ENCODE measurements at places on chromosomes 5 and 9.

DNA sequence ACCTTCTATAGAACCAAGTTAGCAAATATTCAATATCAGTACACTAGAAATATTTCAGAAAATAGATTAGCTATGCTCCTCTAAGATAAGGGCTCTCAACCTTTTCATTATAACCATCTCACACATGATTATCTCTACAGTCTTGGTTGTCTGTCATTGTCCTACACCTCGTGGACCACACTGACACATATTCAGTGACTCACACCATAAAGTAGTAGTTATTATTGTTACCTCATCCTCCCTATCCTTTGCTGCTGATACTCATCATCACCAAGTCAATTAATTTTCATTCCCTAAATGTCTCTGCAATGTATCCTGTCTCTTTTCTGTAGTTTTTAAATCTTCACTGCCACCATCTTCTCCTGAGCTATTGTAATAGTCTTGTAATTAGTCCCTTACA lies 1309.2 kb upstream of the C9orf72 start:
- no peak for DNase-seq

GRCh38 chr5:2903451-2904395 lies 152.2 kb upstream of the IRX2 start:
- DNase-seq, result no peak

DNA sequence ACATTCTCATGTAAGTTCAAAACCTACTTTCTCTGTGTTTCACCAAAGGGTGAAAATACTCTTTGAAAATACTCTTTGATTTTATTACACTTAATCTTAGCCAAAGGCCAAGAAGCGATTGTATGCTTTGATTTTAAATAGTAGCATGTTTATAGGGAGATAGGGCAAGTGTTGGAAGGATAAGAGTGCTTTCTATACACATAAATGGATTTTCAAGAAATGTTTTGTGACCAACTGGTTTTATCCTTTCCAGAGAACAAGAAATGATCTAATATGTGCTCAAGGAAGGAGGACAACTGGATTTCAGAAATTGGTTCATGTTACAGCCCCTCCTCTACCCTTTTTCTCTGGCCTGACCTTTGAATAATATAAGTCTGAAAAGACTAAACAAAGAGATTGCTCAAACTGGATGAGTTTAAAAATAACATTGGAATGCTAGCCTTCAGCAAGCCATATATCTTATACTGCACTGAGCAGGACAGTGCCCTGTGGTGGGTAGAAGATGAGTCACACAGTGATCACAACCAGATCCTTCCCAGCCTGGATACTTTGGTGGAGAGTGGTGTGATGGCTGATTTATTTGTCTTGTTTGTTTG lies 13.1 kb downstream of the PALM2AKAP2 start:
- no peak for DNase-seq

GRCh38 chr5:175444060-175444904 lies at the start of gene DRD1:
Gene DRD1, minus strand, starts transcription at chr5:175444182. Its CDS starts 1,083 bp downstream, at chr5:175443099.
- DNase-seq, result peak; percentile 30

DNA sequence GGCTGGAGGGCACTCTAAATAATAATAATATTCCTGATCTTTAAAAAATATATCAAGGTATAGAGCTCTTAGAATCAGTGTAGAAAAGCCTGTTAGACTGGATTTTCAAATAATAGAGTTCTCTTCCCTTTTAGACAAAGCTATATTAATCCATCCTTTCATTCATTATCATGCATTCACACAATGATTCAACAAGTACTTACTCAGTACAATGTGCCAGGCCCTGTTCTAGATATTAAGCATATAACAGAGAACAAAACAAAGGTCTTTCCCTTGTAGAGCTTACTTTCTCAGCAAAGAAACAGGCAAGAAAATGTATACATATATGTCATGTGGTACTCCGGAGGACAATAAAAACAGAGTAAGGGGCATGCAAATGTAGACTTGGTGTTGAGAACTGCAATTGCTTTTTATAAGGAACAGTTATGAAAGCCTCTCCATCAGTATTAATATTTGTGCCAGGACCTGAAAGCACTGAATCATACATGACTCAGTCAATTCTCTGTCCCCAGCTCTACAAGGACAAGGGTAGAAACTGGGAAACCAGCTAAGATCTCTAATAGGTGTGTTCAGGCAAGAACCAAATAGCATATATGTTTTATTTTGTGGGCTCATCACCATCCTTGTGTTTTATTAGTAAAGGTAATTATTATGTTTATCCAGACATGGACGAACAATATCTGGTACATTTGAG lies 72.2 kb downstream of the PIP5K1B start:
- no peak for DNase-seq
